HCEC 1CT (cell line): ENCODE measurements at places on chromosomes 4 and X.

DNA sequence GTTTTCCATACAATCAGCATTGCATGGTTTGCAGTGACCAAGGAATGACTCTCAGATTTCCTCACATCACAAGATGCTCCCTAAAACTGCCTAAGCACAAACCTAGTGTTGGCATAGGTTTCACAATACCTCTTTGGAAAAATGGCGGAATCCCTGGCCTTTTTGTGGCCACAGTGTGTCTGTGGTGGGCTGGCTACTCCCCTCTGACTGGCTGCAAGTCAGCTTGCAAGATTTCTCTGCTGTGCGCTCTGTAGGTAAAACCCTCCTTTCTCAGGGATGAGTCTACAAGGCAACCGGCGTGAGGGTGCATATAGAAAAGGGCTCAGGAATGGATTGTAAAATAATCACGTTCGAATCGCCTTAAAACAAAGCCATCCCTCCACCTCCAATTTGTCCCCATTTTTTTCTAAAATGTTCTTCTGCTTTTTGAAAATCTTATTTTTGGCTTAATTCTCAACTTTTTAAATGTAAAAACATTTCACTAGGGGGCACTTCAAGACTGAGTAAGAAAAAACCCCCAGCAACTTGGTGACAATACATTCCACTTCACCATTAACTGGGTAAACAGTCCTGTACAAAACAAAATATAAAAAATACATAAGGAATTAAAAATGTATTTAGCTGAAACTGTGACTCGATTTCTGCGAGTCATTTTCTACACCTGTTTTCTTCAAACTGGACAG, 235.6 kb downstream of the STIM2 start:
- DNase-seq: no peak

DNA sequence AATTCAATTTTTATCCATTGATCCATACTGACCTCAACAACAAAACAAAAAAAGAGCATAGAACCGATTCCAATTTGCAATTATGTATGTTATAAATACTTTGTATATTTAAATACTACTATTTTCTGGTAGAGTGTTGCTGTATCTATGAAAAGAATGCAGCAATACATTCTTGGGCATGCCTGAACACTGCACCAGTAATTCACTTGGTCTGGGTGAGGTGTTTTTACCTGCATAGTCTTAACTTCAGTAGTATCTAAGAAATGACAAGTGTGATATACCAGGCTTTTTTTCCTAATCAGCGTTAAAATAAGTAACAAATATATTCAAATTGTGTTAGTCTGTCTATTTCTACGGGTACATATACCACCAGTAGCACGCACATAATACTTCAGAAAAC, 120.2 kb downstream of the KLHL13 start:
- no peak for DNase-seq

DNA sequence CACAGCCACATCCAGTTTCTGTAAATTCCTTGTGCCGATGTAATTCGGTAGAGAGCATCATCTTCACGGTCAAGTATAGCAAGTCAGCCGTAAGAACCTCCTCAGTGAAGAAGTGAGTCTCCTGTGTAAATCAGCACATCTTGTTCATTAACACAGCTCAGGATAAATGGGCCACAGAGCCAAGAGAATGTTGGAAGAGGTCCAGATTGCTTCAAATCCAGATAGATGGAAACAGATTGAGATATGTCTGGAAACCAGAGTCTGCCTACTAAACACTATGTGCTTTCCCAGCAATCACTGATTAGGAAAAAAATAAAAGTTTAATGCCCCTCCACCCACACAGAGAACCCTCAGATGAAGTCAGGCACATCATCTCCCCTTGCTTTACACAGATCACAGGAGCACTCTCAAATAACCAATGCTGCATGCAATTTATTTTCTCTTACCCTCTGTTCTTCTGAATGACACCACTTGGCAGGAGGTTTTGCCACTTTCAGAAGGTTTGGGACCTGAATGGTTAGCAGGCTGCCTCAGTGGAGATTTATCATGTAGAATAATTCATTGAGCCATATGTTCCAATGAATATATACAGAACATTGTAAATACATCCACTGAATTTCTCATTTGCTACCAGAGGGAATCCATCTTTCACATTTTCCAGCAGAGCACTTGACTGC, 357.7 kb downstream of the C4orf33 start:
- DNase-seq: no peak

GRCh38 chr4:74230902-74231499, 73.1 kb downstream of the MTHFD2L start:
- DNase-seq: peak; percentile 58

DNA sequence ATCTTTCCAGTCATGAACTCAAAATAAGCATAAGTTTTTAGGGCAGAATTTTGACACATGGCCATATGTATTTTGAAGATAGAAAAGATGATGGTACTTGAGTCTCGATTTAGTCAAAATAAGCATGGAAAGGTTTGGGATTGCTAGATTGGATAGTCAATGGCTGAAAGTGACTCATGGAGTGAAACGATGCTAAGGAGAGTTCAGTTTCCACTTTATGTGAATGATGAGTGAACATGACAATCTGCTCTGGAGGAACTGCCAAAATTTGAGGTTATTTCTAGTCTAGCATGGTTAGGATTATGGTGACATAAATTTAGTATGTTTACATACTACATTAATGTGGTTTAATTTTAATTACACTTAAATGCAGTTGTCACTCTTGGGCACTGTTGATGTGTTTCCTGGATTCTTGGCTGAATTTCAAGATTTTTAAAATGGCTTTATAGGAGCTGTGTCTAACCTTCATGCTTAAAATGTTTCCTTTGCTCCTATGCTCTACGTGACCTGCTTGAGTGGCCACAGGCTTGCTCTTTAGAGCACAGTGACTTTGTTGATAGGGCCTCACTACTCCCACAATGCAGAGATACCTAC, 17.1 kb downstream of the DDX3X start:
- DNase-seq: no peak

- DNase-seq: no peak
Observed at GRCh38 chr4:152672206-152673092, 7.3 kb downstream of the TMEM154 start.

- no peak for DNase-seq
Observed at GRCh38 chr4:153683763-153684181, 308 bp upstream of the TLR2 start.

GRCh38 chr4:77202491-77202890, 45.5 kb downstream of the CCNG2 start:
- DNase-seq: no peak

DNA sequence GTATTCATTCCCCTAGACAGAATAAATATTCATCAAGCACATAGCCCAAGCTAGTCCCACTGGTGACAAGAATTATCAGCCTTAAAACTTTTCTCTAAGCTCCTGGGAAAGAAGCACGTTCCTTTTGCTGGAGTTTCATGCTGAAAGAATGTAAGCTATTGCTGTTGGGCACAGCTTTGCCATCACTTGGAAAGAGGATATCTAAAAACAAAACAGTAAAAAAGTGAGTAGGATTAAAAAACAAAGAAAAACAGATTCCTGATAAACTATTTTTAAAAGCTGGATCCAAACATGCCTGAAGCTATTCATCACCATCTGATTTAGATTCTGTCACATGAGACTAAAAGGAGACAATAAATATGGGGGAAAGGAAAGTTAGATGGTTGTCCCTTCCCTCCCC, 176.8 kb downstream of the SCFD2 start:
- peak; percentile 48 for DNase-seq

DNA sequence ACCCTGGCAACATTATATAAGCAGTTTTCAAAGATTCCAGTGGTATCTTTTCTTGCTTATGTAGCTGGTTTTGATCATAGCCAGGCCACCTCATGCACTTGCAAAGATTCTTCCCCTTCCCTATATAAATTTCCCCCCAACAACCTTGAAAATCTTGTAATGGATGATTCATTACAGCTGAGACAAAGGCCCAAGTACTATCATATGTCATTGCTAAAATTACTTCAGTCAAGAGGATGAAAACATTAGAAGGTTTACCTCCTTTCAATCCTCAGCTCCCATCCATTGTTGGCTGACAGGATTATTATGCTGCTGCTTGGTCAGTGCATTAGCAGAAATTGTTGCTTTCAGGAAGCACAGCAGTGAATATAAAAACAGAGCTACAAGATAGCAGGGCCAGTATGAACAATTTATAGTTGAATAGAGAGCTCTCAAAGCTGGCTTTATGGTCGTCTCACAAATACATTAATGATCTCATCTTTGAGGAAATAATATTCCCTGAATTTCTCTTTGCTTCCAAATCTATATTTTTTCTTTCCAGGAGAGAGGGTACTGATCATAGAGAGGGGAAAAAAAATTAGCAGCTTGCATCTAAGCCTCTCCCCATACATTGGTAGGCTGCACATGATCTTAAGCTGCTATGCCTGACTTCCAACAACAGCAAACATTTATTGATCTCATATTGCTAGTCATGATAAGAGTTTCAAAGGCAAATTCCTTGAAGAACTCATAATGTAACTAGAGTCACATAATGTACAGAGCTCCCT, 7.7 kb upstream of the ARHGEF38 start:
- DNase-seq: no peak

DNA sequence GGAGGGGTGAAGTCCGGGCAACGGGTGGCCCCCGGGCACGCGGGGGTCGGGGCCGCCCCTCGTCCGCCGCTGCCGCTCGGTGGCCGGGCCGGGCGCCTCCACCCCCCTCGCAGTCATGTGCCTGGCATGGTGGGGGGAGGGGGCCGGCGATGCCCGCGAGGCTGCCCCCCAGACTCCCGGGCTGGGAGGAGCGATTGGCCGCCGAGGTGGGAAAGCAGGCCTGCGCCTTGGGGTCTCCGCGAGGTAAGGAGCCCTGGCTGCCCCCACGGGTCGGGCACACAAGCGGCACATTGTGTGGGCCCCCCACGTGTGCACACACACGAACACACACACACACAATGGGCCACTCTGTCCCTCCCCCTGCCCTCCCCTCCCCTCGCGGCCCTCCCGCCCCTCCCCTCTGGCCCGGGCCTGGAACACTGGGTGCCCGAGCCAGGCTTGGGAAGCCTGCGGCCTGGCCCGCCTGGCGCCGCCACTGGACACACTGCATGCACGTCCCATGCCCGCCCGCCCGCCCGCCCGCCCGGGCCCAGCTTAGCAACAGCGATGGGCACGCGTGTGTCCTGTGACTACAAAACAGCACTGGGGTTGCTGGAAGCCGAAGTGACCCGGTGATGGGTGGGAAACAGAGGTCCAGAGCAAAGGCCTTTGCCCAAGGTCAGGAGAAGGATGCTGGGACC, 1.3 kb downstream of the SLC6A8 start:
- DNase-seq: peak; percentile 13

DNA sequence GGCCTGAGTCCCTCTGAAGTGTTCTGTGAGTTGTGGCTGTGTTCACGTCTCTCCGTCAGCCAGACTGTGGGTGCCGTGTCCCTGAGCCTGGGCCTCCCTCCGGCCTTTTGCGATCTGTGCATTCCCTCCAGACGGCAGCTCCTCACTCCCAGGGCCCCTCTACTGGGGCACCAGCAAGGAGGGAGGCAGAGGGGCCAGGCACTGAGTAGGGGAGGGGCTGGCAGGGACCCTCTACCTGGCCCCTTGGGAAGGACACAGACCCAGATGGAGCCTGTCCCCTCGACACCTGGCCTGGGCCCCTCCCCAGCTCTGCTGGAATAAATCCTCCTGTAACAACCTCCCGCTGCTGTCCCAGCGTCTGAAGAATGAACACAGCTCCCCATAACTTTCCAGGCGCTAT, 110.0 kb upstream of the NKX1-1 start:
- no peak for DNase-seq

GRCh38 chrX:29902004-29902403, 313.4 kb upstream of the MAGEB2 start:
- DNase-seq: no peak

- no peak for DNase-seq
Observed at GRCh38 chrX:24965372-24965771, 50.4 kb downstream of the ARX start.

DNA sequence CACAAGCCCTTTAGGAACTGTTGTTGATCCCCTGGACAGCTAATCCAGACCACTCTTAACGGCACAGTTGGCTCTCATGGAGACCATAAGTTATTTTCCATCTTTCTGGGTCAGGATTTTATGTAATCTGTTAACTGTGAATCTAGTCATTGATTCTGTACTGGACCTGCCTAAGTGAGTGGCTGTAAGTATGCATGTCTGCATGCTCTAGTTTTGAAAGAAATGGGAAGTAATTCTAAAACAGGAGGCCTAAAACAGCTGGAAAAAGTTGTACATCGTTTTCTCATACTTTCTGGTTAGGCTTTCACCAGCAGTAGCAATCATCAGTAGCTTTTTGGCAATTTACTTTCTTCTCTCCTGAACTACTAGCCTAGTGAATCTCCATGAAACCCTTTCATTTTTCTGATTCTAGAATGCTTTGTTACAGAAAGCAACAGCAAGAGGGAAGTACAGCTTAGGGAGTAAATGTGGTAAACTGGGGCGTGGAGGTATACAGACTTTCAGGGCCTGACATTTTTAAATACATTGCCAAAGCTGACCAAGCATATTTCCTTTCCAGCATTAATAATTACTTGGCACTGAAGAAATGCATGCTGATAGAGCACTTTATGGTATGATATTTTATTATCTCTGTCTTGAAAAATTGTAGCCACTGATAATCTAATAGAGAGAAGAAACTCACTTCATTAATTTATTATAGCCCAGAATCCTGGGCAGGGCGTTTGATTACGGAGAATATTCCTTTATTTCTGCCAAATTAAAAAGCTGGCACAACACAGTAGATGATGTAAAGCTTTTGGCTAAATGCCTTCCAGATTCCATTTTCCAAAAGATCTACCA, 202.7 kb downstream of the BANK1 start:
- no peak for DNase-seq

- no peak for DNase-seq
Observed at GRCh38 chrX:153494541-153495361, at the start of gene BGN. Gene BGN (plus strand): TSS chrX:153494980. CDS start chrX:153504632, 9,652 bp downstream.

GRCh38 chr4:163598028-163598427, 103.5 kb downstream of the TMA16 start:
- DNase-seq: no peak

GRCh38 chrX:73668779-73669178, 105.8 kb downstream of the CHIC1 start:
- DNase-seq: no peak

DNA sequence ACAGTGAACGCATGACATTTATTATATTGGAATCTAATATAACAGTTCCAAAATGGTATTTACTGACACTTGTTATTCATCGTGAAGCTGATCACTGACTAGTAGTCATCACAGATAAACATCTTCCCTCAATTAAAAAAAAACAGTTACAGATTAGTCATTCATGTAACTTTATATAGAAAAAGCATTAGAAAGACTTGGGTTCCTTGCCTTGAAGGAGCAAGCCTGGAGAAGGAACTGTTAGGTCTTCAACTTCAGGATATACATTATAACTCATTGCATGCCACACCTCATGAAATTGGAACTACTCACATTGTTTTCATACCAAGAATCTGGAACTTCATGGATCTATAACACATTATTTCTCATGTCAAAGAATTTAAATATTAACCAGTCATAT, 317.7 kb downstream of the CCSER1 start:
- DNase-seq: no peak

DNA sequence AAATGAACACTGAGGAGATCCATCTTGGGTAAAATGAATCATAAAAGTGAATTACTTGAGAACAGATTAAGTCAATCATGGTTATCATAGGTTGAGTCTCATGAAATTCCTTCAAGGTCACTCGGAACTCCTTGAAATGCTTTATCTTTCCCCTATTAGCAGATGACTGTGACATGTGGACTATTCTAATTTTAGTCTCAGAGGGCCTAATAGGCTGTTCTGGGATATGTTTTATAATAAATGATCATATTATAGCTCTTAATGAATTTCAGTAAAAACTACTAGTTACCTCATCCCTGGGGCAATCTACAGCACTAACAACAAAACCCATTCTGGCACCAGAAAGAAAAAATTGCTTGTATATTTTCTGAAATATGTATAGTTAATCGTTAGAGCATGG, 44.7 kb downstream of the SPATA4 start:
- DNase-seq: no peak
